ENCODE measurements at places on chromosomes 16 and 17. TPM values are rescaled to one million over a fixed set of nuclear protein-coding genes. Genes with fewer than 3 reads are reported as not detected.

DNA sequence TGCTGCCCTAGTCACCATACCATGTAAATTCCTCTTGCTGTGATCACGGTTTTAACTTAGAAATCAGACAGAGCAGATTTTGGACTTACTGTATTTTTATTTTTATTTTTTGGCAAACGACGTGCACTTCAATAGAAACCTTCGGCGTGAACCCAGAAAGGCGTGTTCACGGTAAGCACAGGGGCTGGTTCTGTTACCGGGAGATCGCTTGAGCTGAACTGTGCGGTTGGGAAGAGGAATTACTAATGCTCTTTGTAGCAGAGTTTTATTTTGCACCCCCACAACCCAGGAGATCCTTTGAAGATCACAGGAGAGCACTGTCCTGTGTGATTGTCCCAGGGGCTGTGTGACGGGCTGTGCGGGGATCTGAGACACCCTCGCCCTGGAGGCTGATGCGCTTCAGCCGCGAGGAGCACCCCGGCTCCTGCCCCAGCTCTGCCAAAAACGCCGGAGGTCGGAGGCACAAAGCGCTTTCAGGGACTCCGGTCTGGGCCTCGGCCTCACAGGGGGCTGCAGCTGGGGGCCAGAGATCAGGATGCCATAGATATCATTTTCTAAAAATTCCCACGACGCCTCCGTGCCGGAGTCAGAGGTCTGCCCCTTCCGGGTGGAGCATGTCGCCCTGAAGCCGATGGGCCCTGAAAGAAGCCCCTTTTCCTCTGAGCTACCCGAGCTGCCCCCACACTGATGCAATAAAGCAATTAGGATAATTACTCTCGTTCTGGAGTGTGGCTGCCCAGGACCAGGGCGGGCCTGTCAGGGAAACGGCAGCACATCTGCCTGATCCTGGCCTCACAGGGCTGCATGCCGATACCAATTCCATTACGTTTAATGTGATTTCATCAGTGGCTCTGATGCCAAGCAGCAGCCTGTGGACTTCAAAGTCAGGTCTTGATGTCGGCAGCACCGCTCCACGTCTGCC is 71.8 kb downstream of the LMF1 start:
- no peak for DNase-seq

GRCh38 chr16:85078226-85078625 is 34.0 kb downstream of the CIBAR2 start:
- DNase-seq, result no peak

- no peak for DNase-seq
Observed at GRCh38 chr17:73588891-73589290, 55.4 kb downstream of the SDK2 start.

DNA sequence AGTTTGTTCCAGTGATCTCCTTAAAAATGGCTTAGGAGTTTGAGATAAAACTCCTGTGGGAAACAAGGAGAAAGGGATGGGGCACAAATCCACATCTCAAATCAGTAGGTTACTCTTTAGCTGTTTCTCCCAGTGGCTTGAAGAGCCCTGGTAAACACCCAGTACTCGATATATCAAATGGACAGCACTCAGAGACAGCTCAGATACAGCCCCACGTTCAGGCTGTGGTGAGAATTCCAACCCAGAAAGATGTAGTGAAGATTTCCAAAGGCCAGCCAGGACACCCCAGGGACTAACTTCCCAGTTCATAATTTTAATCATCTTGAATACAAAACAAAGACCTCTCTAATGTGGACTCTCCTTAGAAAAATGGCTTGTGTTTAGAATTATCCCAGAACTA is 6.4 kb upstream of the VEZF1 start:
- no peak for DNase-seq

The TP53TG3D gene
- polyA plus RNA-seq, result 2.3 TPM

The TBX6 gene
- 2.7 TPM for polyA plus RNA-seq
